Stimulated activated CD8-positive, alpha-beta memory T cell treated with anti-CD3 and anti-CD28 coated beads, Interleukin-15, amount 100 ng/mL, for 4 hours (primary cell): ENCODE measurements at places on chromosomes 7 and 10.

DNA sequence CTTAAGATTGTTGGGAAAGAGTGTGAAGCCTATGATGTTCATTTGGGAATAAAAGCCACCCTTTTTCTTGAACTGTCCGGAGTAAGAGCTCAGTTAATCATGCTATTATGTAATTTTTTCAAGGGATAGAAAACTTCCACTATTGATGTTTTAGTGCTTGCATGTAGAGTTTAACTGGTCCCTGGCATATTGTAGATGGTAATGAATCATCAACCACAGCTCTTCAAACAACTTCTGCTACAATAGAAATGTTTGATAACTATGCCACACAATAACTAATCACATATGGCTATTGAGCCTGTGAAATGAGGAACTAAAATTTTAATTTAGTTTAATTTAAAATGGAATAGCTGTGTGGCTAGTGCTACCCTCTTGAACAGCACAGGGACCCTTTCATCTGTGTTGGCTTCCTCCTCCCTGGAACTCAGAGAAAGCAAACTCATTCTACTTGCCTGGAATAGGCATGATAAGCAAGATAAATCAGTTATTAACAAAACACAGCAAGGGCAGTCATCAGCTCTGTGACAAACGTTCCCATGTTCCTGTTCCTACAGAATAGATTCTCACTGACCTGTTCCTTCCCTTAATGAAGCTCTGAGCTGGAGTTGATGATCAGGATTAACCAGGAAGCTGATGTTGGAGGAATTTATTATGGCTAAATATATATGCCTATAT is 4.9 kb upstream of the SRI start:
- no peak for DNase-seq

DNA sequence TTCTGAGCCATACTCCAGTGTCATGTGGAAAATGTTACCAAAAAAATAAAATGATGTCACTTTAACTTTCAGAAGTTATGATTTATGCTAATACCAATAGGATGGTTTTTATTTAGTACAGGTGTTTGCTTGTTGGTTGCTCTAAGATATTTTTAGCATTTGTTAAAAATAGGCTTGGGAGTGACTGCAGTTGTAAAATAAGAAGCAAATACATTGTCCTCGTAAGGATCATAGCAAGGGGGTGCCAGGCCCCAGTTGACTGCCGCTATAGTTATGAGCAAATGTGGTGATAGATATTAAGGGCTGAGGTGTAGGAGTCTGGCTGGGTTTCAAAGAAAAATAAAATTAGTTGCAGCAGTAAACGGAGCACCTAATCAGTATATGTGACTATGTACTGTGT is 354.4 kb upstream of the BMPER start:
- DNase-seq = no peak

DNA sequence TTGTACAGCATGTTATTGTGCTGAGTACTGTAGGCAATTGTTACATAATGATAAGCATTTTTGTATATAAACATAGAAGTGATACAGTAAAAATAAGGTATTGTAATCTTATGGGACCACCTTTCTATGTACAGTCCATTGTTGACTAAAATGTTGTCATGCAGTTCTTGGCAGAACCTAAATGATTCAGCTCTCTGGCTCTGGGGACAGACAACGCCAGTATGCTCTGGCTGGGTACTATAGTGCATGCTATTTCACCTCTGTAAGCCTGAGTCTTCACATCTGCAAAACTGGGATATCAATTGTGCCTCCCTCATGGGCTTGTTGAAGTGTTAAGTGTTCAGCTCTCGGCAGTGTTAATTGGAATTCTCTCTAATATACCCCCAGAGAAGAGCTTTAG is 674.3 kb downstream of the INHBA start:
- no peak for DNase-seq

- DNase-seq = no peak
Measured at GRCh38 chr7:18191341-18191740, 163.7 kb upstream of the PRPS1L1 start.

DNA sequence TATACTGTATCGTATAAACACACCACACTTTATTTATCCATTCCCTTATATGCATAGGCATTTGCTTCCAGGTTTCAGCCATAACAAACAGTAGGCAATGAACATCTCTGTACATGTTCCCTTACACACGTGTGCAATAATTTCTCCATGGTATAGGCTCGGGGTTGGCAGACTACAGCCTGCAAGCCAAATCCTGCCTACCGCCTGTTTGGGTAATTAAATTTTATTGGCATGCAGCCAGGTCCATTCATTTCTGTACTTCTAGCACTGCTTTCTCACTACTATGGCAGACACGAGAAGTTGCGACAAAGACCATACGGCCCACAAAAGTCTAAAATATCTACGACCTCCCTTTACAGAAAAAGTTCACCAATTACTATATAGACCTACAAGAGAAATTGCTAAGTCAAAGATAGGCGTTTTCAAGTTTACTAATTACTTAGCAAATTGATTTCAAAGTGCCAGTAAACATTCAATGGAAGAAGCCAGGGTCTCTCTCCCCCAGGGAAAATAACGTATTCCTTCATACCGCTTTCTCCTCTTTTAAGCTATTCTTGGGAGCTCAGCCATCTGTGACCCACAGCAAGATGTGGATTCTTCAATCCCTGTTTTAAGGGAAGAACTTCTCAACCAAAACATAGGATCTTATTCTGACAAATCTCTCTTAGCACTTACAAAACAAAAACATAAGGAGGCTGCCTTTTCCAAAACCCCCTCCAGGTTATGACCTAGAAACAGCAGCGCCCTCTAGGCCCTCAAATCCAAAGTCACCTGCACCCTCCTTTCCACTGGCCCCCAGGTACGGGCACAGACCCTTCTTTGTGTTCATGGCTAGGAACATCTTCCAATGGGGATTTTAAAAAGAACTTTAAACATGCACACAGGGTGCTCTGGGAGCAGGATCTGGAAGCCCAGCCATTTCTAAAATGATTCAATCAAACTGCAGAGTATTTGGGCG is 100.5 kb downstream of the FGFR2 start:
- no peak for DNase-seq

DNA sequence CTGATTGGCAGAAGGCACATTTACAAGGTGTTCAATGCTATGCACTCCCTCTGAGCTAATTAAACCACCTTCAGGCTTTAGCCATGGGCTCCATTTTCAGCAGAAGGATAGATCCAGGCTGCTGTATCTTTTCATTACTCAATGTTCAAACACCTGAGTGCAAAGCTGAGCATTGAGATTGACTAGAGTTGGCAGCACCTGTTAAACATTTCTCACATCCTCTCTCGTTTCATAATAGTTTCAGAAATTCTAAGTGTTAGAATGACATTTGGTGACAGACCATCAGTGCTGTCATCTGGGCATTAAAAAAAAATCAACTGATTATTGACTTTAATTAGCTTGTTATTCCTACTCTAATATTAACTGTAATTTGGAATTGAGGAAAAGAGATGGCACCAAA is 187.1 kb upstream of the SEMA3E start:
- no peak for DNase-seq

GRCh38 chr7:92244808-92245486 is 767 bp downstream of the KRIT1 start:
- no peak for DNase-seq

DNA sequence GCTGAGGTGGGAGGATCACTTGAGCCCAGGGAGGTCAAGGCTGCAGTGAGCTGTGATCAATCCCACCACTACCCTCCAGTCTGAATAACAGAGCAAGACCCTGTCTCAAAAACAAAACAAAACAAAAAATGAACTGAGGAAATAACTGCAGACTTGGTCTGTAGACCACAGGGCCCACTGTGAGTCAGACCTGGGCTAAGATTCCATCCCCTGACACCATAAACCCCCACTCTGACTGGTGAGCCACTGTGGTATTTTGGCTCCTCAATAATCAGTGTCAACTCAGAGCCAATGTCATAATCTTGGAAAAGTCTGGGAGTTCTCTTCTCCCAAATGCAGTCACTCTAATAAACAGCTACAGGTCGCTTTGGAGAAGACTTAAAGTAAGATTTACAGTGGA is 24.0 kb upstream of the ERCC6 start:
- no peak for DNase-seq

DNA sequence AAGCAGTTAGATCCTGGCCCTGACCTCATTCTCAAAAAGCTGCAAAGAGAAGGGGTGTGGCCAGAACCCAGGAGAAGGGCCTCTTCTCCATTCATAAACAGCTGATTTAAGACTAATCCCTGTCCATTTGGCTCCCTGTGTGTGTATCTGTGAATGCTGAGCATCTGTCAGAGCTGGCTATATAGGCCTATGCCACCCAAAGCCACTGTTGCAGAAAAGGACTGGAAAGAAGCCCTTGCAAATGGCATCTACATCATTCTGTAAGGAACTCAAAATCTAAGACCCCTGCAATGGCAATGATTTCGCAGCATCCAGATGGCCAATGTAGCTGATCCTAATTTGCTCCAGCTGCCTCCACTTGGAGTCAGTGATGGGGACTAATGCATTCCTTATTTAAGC is 384.5 kb downstream of the KCNMA1 start:
- DNase-seq = no peak

GRCh38 chr10:1499359-1499957 is 237.9 kb downstream of the ADARB2 start:
- no peak for DNase-seq

- DNase-seq = no peak
Measured at GRCh38 chr7:120973849-120974248, 14.7 kb upstream of the CPED1 start.

- DNase-seq = no peak
Measured at GRCh38 chr7:129832701-129833227, 120.0 kb downstream of the UBE2H start.

DNA sequence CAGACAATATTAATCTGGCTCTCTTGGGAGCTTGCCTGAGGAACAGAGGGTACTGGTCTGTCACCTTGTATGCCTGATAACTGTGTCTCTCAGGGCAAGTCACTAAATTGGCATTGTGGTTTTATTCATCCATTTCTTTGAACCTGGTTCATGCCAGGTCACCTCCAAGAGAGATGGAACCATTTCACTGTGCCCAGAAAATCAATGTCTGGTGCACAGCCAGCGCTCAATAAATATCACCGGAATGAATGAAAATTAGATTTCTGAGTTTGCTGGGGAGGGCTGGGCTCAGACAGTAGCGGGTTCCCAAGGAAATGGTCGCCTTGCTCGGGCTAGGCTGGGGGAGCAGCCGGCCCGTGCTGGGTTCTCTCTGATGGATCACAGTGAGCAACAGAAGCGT is 64.1 kb upstream of the BAIAP2L1 start:
- no peak for DNase-seq

DNA sequence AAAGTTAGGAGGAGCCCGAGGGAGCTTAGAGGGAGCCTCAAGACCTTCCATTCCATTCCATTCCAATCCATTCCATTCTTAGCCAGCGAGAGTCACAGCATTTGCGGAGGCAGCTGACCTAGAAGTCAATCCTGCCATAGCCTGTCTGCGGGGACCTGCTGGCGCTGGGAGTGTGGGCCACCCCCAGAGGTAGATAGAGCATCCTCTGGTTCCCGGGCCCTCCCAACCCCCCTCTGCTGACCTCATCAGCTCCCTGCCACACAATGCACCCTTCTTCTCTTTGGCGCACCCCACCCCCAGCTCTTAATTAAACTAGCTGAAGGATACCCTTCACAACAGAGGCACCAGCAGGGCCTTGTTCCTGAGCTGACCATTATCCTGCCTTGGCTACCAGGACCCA is 152.5 kb upstream of the ZMIZ1 start:
- no peak for DNase-seq

DNA sequence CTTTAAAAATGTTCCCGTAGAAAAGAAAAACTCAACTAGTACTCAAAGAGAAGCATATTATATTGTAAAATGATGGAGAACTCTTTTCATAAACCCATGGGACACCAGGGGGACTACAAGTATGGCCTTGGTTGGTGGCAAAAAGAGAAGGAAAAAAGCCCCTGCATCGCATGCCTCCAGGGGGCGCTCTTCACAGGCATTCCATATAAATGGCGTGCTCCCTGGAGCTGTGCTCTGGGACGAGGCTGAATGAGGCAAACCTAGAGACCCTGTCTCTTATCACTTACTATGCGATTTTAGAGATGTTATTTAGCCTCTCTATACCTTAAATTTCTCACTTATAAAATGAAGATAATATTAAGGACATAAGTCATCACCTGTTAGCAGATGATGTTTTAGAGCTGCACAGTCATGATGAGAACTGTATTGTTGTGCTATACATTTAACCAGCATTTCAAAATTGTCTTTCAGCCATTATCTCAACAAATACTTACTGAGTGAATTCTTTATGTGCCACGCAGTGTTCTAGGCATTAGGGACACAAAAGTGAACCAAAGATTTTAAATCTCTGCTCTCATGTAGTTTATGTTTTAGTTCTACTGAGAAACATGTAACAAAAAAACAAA is 105.8 kb downstream of the ARHGAP21 start:
- DNase-seq = no peak
